ENCODE measurements at places on chromosomes 5 and 9.

DNA sequence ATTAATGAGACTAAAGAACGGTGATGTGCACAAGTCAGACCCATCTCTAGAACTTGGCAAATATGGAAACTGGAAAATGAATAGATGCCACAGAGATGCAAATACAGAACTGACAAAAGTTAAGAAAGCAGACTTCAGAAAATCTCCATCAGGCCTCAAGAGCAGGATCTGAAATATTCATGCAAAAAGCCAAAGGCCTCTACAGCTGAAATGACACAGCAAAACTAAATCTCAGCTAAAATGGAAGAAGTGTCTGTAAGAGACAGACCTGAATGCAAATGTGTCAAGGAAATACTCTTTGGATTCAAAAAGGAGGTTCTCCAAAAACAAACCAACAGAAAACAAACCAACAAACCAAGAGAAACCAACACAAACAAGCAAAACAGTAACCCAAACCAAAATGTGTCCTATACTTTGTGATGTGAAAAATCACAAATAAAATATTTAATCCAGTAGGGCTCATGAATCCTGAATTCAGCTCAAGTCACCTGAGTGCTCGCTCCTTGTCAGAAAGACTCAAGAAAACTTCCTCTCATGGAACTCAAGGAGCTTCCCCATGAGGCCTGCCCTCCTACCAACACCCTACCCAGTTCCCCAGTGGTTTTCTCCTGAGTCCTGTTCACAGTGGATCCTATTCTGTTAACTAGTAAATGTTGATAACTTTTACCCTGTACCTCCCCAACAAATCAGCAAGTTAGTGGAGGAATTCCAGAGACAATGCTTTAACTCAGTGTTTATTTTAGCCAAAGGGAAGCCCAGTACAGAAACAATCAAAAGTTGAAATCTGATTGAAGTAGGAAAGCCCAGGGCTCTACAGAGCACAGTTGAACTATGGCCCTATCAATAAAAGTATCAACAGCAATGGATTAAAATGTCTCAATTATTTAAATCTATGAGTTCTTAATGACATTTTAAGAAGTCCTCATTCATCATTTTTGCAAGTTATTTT lies 14.6 kb downstream of the MRPS27 start:
- DNase-seq = no peak

DNA sequence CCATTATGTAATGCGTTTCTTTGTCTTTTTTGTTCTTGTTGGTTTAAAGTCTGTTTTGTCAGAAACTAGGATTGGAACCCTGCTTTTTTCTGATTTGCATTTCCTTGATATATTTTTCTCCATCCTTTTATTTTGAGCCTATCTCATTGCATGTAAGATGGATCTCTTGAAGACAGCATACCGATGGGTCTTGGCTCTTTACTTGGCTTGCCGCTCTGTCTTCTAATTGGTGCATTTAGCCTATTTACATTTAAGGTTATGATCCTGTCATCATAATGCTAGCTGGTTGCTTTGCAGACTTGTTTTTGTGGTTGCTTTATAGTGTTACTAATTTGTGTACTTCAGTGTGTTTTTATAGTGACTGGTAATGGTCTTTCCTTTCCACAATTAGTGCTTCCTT lies 13.3 kb upstream of the CDKN2B start:
- DNase-seq = no peak

DNA sequence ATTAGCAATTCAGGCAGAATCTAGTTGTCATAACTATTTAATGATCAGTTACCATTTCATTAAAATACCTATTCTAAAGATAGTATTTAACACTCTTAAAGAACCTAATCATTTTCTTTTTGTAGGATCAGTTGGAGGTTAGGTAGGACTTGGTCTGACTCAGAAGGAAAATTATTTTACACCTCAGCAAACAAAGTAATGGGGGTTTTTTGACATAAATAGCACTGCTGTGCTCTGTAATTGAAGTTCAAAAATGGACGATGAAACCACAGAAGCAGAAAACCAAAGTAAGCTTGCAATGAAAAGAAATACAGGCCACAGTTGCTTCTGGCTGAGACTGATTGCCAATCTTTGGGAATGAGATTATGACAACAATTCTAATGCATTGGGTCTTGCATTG lies 187.0 kb upstream of the TRPM3 start:
- no peak for DNase-seq

DNA sequence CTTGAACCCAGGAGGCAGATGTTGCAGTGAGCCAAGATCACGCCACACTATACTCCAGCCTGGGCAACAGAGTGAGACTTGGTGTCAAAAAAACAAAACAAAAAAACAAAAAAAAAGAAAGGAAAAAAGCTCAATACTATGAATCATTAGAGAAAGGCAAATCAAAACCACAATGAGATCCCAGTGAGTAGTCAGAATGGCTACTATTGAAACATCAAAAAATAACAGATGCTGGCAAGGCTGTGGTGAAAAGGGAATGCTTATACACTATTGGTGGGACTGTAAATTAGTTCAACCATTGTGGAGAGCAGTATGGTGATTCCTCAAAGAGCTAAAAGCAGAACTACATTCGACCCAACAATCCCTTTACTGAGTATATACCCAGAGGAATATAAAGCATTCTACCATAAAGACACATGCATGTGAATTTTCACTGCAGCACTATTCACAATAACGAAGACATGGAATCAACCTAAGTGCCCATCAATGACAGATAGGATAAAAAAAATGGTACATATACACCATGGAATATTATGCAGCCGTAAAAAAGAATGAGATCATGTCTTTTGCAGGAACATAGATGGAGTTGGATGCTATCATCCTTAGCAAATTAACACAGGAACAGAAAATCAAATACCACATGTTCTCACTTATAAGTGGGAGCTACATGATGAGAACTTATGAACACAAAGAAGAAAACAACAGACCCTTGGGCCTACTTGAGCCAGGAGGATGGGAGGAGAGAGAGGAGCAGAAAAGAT lies 81.9 kb upstream of the ARRDC3 start:
- DNase-seq = no peak

DNA sequence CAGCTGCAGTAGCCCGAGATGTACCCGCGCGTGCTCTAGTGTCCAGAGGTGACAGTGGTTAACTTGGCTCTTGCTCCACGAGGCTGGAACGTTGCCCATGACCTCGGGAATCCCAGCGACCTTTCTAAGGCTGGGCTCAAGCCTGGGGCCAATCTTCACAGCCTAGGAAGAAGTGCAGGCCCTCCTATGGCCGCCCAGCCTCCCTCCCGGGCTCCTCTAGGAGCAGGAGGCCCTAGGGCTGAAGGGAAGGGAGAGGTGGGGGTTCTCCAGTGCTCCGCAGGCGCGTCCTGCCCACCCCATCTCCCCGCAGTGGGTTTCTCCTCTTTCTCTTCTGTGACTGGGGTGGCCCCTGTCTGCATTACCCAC lies 13.3 kb downstream of the NR2F1 start:
- no peak for DNase-seq

GRCh38 chr5:30197662-30198061 lies 995.8 kb upstream of the CDH6 start:
- DNase-seq = no peak

DNA sequence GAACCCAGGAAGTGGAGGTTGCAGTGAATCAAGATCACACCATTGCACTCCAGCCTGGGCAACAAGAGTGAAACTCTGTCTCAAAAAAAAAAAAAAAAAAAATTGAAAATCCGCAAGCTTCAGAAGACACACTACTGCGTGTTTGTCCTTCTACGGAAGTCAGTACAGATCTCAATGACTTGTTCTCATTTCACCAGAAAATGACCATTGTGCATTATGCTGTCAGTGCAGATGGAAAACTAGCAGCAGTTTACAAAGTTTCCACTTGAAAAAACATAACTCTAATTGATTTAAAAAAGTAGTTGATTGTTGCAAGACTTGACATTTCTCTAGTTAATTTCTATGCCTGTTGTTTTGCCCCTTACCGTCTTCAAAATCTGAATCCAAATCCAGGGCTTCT lies 298.0 kb upstream of the DMRT1 start:
- DNase-seq = no peak

All from GM12891 (cell line).